ENCODE measurements at places on chromosomes 5 and 9.

- no peak for DNase-seq
Measured at GRCh38 chr9:116141864-116142561, 11.6 kb upstream of the PAPPA start.

DNA sequence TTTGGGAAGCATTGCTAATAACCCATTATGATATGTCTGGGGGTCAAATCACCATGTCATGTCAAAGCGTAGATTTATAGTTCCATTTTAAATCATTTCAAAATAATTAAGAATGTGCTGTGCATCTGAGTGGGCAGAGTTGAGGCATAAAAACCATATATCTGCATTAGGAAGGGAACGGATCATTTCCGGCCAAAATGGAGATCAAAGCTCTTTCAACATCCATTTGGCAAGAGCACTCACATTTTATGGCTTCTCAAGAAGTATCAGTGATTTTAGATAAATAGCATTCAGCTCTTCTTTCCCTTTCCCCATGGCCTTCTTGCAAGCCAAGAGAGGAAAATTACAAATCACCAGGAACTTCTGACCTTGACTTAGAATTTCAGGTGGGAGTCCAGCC lies 89.9 kb downstream of the HSPA4 start:
- no peak for DNase-seq

GRCh38 chr5:77304388-77304787 lies 93.9 kb downstream of the PDE8B start:
- DNase-seq = no peak

DNA sequence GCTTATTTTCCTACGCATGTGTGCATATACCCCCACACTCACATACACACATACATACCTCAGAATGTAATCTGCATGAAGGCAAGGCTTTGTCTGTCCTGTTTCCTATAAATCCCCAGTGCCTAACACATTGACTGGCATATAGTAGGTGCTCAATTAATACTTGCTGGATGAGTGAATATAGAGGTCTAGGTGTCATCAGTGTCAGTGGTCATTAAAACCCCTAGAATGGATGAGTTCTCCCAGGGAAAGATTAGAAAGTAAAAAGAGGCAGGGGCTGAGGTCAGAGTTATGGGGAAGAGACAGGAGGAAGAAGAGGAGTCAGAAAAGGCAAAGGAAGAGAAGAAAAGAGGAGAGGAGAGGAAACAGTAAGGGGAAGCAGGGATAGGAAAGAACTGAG lies 4.7 kb downstream of the CPLX2 start:
- DNase-seq = no peak

- no peak for DNase-seq
Measured at GRCh38 chr5:164332349-164333196, 827.2 kb downstream of the MAT2B start.

- no peak for DNase-seq
Measured at GRCh38 chr5:179345183-179345432, 153 bp downstream of the ADAMTS2 start.

- DNase-seq = no peak
Measured at GRCh38 chr9:27476870-27477515, 47.1 kb upstream of the IFNK start.

DNA sequence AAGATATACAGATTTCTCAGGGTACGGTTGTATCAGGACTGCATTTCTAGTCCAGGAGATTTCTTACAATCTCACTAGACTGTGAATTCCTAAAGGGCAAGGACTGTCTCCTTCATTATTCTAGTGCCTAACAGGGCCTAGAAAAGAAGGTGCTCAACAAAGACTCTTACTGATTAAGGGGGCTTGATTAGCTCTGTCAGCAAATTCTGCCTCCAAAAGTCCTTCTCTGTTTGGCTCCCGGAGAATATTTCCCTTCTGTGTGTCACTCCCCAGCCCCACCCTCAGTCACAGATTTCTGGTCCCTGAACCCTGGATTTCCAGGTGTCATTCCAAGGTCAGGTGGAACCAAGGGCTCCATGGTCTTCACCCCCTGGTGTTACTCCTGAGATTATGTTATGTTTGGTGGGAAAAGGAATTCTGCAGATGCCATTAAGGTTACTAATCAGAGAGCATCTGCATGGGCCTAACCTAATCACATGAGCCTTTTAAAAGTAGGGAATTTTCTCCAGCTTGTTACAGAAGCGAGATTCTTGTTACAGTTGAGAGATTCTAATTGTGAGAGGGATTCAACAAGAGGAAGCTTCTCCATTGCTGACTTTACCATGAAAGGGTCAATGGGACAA lies 167.7 kb upstream of the LHFPL2 start:
- peak; percentile 15 for DNase-seq

GRCh38 chr9:117691367-117691766 lies 12.8 kb upstream of the TLR4 start:
- DNase-seq = no peak

DNA sequence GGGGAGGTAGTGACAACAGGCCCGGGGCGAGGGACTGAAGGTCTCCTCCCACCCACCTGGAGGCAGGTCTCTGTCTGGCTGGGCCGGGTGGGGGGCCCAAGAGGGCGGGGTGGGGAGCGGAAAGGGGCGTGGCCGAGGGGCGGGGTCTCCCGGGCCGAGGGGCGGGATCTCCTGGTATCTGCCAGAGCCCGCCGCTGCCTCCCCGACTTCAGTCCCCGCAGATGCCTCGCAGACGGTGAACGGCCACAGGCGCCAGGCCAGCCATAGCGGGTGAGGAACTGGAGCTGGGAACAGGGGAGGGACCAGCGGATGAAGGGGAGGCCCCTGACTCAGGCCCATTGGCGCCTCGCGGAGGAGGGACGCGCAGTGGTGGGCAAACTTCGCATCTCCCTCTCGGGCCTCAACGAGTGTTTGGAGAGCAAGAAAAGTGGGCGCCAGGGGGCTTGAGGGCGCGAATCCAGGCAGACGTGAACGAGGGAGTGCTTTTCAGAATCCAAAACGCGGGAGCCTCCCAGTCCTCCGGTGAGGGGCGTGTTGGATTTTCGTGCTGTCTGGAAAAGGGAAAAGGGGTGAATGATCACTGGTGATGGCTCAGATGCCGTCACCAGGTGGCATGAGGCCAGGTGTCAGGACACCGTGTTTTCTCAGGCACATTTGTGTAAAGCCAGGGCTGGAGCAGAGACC lies at the start of gene ADGRD2:
TSS of gene ADGRD2 (plus strand) at position 211 of the 684 bp plus-strand sequence. CDS start 1,216 bp downstream, outside the sequence.
- no peak for DNase-seq

- DNase-seq = no peak
Measured at GRCh38 chr9:112542593-112543292, 56.1 kb downstream of the KIAA1958 start.

- DNase-seq = no peak
Measured at GRCh38 chr9:93955111-93955980, at the start of gene BARX1. BARX1 (minus strand) TSS chr9:93955355; CDS start chr9:93955146, 209 bp downstream.

DNA sequence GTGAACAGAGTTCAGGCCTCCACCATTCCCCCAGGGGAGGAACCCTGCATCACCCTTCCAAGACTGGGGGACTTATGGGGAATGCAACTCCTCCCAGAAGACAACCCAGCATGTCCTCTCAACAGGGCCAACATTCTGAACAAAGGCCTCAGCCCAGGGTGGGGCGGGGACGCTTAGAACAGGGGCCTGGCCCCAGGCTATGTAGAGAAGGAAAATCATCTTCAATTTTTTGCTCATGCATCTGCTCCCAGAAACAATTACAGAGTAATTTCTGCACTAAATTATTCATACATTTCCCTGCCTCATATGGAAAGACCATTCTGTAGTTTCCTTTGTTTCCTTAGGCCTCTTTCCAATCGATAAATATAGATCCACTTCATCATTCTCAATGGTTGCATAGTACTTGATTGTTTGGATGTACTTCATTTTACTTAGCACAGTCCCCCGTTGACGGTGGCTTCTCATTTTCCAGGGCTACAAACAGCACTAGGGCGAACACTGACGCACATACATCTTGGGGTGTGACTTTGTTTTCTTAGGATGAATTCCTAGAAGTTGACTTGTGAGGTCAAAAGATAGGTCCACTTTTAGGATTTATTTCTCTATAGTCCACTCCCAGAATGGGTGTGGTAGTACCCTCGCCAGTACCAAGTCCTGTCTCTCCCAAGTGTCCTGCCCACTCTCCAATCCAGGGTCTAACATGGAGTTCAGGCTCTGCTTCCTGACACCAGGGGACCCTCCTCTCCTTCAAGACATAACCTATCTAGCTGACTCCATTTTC lies 27.2 kb upstream of the SMU1 start:
- no peak for DNase-seq

DNA sequence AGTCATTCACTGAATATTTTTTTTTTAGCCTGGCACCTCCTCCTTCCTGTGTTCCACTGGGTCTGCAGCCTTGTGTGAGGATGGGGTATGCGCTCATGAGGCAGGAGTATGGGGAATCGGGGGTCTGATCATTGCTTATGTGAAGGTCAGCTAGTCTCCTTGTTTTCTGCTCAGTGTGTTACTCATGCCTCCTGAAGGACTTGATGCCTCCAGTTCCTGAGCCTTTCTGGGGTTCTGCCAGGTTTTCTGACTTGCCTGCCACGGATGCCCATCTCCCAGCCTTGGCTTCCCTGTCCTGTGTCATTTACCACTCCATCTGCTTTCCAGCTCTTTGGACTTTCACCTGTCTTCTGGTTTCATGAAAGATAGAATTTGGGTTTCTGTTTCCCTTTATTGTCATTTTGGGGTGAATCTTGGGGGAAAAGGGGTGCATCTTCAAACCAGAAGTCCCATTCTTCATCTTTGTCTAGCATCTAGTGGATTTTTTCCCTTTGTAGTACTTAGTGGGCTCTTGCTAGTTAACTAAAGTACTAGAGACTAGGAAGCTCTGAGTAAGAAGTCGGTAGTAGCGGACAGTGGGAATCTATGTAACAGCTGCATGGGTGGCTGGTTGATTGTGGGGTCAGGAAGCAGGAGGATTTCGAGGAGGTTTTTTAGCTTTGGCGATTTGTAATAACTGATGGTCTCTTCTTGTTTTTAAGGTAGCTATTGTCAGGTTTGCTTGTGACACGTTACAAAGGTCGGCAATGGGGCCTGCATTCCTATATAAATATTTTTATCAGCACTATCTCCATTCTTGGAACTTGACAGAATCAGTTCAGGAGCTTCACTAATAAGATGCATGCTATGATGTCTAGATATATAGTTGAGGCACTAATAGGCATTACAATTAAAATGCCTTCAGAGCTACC lies 8.2 kb downstream of the OTULIN start:
- DNase-seq = no peak

DNA sequence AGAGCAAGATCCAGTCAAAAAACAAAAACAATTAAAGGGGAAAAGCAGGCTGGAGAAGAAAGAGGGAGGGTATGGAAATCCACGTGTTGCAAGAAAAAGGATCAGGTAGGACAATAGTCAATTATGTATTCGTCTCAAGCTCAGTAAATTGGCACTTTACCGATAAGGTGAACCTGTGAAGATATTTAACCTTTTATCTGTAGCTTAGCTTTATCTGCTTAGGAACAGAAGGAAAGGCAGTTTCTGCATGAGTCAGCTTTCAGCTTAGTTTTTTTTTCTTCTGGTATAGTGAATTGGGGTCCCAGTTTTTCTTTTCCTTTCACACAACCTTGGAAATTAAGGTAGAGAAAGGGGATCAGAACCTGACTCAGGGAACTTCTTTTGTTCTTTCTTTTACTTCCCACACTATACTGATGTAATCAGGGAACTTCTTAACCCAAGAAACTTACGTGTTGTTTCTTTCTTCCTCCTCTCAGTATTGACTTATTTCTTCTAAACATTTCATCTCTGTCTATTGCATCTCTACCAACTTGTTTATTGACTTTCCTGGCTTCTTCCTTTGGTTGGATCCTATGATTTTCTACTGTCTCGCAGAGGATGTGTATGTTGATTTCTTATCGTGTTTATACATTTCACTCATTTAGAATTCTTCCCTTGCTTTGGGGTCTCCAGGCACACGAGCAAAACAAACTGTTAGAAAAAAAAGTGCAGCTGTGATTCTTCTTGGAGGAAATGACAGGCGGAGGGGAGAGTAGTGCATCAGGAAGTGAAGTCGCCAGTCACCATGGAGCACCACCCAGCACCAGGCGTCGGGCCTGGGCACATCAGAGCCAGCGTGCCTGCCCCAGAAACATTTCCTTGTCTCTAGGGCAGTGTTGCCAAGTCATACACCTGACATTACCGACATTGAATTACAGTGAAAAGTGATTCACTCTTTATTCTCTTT lies 123.0 kb upstream of the LHFPL2 start:
- no peak for DNase-seq

- DNase-seq = no peak
Measured at GRCh38 chr9:84642553-84643141, 26.9 kb upstream of the NTRK2 start.

GRCh38 chr9:97964901-97965300 lies 18.2 kb upstream of the ANP32B start:
- DNase-seq = no peak

DNA sequence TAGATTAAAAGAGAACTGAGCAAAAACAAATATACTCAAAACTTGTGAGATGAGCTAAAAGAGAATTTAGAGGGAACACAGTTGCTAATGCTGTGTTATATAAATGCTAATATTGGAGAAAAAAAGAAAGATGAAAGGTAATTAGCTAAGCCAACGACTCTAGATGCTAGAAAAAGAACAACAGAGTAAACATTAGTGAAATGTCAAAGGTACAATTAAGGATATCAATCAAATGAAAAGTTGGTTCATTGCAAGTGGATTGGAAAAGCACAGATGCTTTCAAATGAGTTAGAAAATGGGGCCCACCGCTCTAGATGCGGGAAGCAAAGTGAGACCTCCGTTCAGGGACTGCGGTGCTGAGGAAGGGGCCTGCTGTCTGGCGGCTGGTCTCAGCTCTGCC lies 17.9 kb upstream of the BARHL1 start:
- no peak for DNase-seq

DNA sequence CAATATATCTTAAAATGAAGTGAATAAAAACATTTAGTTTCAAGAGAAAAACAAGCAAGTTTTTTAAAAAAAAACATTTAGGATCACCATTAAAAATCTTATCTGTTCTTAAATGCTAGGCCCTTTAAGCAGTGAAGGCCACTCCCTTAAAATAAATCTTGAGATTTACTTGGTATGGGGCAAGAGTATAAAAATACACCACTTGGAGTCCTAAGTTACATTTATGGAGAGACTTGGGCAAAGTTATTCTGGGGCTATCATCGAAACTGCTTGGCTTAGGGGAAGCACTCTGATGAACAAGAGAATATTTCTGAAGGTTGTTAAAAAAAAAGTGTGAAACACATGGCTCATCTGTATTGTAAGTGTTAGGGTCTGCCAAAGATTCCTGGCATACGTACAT lies 97.4 kb downstream of the NR3C1 start:
- no peak for DNase-seq

- no peak for DNase-seq
Measured at GRCh38 chr9:93182572-93182971, 1.4 kb upstream of the WNK2 start.

GRCh38 chr9:122276096-122276495 lies 11.4 kb downstream of the MRRF start:
- no peak for DNase-seq

- peak; percentile 50 for DNase-seq
Measured at GRCh38 chr9:126791406-126792230, 13.2 kb upstream of the ZBTB43 start.

DNA sequence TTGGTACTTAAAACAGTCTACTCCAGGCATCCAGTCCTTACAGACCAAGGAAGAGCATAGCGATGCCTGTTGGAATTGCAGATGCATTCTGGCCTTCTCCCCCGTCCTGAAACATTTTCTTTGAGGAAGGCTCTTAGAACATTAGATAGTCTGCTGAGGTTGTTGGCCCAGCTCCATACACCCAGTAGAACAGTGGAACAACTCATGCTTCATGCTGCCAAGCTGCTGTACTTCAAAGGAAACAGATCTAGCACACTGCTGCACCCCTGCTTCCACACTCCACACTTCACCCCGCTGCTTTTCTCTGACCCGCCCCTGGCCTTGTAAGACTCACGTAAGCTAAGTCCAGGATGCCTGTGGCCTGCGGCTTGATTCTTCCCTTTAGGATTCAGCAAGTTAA lies 33.4 kb upstream of the NCS1 start:
- DNase-seq = peak; percentile 38

- DNase-seq = no peak
Measured at GRCh38 chr5:1497795-1498622, 25.8 kb downstream of the LPCAT1 start.

All from kidney glomerular epithelial cell (primary cell).